ENCODE measurements at places on chromosomes 6 and 20.

GRCh38 chr20:33298391-33298790, 15.4 kb downstream of the BPIFB1 start:
- no peak for DNase-seq

DNA sequence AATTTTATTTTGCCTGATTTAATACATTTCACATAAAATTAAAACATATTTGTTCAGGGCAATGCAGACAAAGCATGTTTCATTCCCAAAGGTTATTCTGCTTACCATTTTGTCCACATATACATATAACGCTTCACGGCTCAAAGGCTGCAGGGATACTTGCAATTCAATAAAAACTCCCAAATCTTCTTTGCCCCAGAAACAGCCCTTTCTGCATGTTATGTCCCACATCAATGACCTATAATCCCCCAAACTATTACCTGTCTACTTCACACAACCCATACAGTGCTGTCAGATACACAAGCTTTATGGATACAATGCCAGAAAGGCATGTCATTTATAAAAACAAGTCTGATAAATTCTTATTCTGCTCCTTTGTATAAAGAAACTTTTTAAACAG, 20.2 kb downstream of the SNX5 start:
- DNase-seq, result no peak

DNA sequence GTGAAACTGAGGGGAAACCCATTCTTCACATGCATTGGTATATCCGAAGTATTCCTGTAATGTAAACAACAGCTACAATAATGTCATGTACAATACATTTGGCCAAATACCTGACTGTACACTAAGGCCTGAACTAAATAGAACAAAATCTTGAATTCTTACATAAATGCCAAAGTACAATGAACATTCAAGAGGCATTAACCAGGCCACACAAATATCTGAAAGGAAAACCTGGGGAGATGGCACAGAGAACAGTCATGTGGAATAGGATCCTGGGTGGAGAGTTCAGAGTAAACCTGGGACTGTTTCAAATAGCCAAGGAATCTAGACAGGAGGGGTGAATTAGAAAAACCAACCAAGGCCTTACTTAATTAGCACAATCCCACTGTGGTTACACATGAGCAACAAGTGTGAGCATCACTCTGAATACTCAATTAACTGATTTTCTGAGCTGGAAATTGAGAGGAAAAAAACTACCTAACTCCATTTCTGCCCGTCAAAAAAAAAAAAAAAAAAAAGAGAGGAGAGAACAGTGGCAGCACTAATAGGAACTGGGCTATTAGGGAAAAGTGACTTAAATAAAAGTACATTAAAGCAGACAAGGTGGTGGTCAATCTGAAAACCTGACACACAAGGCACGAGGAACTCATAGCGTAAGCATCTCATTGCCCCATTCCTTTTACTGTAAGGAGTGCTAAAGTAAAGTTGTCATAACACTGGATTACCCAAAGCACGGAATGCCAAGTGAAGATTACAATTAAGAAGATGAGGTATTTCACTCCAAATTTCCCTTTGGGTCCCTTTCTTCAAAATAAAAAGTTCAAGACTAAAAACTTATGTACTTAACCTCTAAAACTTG, 10.9 kb downstream of the SNX5 start:
- DNase-seq, result no peak

DNA sequence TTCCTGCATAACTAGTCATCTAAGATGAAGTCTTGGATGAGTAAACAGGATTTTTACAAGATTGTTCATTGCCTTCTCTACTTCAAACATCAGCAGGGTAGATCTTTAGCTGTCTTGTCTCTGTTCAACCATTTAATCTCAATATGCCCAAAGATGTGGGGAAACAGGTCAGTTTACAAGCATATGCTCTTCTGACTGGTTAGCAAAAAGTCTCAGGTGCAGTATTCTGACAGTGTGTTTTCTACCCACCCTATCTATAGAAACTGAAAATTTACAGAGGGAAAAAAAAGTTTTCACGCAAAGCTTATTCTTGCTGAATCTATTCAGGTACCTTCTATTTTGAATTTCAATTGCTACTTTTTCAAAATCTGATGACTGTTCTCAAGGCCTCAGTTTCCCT, 29.0 kb downstream of the MAP3K5 start:
- no peak for DNase-seq

DNA sequence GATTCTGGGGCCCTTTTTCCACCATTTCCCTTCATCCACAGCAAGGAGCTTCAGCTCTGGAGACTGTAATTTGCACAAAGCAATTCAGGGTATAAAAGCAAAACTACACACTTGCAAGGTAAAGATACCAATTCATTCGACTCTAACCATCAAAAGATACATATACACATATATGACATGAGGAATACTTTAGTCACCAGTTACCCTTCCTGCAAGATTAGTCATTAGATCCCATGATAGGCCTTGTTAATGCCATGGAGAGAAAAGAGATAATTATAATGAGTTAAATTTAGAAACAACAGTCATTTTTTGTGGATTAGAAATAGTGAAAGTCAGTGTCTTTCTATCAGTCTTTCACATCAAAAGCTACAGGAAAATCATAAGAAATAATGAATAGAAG, 204.2 kb downstream of the KCNQ5 start:
- DNase-seq, result no peak

DNA sequence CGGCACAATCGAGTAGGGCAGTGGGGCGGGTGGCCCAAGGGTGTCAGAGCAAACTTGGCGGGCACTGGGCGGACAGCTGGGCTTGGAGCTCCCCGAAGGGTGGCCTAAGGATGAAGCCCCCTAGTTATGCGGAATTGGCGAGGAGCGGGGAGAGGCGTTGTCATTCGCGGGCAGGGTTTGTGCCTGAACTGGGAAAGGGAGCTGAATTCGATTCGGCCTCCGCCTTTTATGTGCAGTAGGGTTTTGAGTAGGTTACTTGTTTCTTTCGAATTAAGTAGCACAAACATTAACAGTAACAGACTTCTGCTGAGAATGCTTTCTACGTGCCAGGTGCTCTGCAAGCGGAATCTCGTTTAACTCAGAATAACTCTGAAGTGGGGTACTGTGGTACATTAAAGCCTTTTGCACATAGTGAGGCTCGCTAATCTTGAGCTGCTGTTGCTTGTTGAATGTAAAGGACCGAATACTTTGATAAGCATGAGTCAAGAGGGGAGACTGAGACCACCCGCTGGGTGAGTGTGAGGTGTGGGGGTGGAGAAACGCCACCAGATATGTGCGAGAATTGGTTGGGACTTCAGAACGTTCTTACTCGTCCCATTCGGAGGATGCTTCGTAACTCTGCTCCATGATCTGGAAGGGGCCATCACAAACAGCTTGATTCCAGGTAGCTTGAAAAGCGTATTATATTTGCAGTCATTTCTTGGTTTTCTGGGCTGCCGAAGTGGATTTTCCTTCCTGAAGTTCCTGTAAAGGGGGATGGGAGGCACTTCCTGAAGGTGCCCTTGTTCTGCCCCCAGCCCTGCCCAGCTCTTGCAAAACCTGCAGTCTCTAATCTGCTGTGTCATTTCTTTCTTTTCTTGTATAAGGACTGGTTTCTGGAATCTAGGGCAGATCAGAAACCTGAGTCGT, 833 bp downstream of the RAB5IF start:
- no peak for DNase-seq

GRCh38 chr20:43345676-43346075, 112.0 kb upstream of the SRSF6 start:
- DNase-seq, result no peak

DNA sequence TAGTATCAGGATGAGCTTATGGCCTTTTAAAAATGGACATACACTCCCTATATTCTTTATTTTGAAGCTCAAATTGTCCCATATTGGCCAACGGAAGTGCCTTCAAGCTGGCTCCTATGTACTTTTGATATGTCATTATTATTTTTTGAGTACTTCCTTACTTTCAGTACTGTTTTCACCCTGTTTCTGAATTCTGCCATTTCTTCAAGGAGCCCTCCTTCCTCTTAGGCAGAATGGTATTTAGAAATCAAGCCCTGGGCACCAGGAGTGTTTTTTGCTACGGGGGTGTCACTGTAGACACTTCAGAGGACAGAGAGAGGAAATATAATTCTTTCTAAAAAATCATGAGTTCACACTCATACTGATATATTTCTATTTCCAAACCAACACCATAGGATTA, 5.5 kb upstream of the MYLK4 start:
- no peak for DNase-seq

DNA sequence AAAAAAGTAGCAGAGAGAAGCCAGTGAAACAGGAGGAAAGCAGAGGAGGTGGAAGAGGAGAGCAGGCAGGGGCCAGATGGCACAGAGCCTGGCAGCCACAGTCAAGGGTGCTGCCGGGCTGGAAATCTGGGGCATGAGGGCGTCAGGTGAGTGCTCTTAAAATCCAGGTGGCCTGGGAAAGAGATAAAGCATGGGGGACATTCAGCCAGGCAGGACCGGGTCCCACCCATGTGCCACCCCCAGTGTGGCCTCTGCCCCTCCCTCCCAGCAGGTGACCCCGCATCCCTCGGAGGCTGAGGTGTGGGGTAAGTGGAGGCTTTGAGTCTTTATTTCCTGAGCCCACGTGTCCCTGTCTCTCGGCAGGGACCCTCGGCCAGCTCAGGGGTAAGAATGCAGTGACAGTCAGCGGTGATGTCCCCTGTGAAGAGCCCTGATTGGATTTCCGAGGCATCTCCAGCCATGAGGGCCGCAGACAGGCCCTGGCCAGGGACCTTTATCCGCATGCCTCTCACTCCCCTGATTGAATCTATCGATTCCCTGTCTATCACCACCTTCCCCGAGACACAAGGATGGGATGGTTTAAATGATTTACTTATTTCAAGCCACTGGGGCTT, 33.8 kb upstream of the SULF2 start:
- DNase-seq, result no peak

GRCh38 chr20:55160996-55161395, 685.6 kb downstream of the DOK5 start:
- no peak for DNase-seq

GRCh38 chr6:113997116-113997515, 26.2 kb upstream of the HDAC2 start:
- DNase-seq, result no peak

DNA sequence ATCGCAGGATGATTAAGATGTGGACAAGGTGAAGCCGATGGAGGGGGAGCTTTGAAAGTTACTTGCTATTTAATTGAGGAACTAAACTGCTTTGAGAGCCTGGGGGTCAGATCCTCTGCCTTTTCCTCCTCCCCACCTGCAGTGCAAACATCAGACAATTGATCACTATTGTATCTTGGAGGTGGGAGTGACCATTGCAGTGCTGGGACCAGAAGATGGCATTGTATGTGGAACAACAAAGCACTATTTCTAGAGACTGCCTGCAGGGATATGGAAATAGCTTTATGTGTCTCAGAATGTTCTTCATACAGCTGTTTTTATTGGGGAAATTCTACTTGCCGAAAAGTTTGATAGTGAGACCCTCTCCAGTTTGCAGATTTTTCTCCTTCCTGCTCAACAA, 4.2 kb downstream of the MOG start:
- no peak for DNase-seq

DNA sequence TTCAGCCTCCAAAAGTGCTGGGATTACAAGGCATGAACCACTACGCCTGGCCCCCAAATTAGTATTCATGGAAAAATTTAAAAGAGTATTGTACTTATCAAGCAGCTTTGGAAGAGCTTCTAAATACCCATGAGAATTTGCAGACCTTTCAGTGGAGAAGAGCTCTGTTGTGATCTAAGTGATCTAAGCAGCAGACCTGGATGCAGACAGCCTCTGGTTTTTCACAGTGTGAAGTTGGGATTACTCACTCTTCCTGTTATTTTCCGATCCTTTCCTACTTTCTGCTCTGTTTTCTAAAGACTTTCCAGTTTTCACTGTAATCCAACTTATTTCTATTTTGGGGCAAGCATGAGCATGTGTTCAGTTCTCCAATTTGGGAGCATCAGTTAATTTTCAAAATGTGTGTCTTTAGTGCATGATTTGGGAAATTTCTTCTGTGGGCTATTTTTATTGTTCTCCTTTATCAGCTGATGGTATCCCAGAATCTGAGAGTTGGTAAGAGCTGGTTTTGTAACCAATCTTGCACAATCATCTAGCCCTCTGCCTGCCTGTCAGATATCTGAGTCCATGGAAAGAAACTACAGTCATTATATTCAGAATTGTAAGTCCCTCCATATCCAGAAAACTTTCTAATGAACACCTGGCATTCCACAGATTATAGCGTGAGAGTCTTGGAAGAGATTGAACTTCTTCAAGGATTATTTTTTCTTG, 207.7 kb upstream of the DTNBP1 start:
- DNase-seq, result no peak

DNA sequence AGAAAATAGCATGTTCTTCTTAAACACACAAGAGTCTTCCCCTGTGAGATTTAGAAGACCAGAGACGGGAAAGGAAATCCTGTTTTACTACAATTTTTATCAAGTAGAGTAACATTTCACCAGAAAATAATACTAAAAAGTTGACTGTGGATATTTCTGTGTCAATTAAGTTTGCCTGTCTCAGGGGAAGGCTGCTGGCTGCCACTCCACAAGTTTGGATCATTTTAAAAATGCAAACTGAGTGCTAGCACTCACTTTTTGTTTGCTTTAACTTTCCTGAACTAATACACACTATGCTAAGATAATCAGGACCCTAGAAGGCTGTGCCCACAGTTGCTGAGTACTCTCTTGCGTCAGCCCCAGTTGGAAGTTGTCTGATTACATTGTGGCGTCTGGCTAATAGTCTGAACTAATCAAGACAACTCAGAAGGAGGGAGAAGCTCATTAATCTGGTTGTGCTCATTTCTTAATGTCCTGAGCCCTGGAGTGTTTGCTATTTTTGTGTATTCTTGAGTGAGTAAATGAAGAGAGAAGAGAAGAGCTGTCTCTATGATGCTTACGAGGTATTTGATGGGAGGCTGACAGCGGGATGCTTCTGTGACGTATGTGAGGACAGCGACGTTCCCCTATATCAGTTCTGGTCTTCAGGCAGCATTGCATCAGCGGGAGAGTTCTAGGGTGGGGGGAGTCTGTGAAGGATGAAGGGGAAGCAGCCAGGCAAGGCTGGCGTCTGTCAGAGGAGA, 664.2 kb downstream of the QKI start:
- no peak for DNase-seq

DNA sequence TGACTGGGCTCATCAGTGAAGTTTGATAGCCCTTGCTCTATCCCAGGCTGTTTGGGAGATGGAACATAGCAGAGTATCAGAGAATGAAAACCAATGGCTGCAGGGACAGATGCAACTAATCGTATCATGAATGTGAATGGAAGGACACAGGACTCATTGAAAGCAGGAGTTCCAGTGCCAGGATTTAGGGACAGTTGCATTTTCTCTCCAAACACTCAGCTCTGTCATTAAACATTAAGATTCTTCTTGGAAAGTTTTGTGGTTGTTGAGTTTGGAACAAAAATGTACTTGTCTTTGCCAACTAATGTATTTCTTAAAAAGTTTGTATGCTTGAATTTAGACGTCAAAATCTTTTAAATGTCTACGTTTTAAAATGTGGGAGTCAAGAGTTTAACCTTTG, 31.0 kb upstream of the GSTA5 start:
- no peak for DNase-seq

DNA sequence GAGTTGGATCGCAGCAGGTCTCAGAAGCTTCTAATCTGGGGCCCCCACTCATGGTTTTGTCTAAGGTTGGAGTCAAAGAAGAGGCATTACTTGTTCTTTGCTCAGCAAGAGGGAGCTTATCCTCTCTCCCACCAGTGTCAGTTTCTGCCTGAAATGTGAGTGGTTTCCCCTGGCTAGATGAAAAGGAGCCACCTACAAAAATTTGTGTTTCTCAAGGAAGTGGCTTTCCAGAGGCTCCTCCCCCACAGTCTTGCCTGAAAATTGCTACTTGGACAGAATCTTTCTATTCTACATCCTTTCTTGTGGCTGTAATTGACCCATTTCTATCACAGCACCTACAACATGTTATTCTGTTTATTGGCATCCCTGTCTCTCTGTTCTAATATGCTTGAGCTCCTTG, 37.9 kb downstream of the SCML4 start:
- no peak for DNase-seq

GRCh38 chr6:7155871-7156579, 48.3 kb downstream of the RREB1 start:
- DNase-seq, result no peak

All from D721Med (cell line).